Left cardiac atrium (tissue), 4 donors: ENCODE measurements at places on chromosomes 2 and 18. TPM values are rescaled to one million over a fixed set of nuclear protein-coding genes. Genes with fewer than 3 reads are reported as not detected.
A peak's percentile ranks its signal among the peaks of the same experiment; 100 is the strongest.

GRCh38 chr18:41814651-41815050 is 140.4 kb upstream of the PIK3C3 start:
- no peak for DNase-seq

GRCh38 chr2:216829533-216829932 is 30.3 kb downstream of the TNP1 start:
- peak; percentile 89 for DNase-seq

DNA sequence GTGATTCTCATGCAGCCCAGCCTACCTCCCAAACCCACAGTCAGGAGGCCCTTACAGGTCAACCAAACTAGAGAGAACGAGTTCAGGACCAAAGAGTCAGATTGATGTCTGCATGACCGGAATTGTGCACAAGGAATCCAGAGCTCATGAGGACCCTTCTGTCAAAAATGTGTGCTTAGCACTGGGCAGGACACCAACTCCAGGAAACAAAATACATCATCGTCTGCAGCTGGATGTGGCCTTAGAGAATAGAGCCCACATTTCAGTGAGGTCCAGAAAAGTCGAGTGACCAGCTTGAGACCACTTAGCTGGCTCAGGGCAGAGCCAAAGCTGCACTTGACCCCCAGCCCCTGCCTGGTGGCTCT is 3.2 kb downstream of the TNS1 start:
- DNase-seq, result no peak

DNA sequence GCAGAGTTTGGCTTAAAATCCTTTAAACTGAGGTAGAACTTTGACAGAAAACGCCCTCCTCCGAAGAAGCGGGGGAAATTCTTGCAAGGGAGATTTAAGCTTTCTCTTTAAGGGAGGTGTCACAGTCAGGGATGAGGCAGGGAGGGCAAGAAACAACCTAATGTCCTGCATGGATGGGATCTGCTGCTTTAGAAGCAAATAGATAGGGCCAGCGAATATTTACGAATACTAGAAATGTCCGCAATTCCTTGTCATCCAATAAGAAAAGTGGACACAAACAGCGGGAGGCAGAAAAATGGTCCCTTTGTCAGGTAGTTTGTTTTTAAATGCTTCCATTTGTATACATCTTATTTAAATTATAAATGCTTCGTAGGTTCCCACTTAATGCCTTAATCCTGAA is 12.0 kb downstream of the MEIS1 start:
- DNase-seq, result no peak

DNA sequence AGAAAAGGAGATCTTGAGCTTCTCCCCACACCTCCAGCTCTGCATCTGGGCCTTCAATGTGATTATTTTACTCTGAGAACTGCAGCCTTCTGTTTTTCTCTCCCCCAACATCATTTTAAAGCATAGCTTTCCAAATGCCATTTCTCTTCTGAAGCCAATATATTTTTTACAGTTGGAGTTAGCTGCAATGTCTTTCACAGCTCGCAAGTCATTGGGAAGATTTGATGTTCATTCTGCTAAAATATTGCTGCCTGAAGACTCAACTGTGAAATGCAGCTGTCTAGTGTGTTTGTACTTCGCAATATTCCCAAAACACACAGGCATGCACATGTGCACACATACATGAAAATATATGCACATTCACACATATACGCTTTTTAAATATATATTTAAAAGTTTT is 295.3 kb downstream of the LRRTM1 start:
- no peak for DNase-seq

- DNase-seq, result no peak
These were observed 88.5 kb downstream of the ICA1L start for GRCh38 chr2:202782940-202783558.

DNA sequence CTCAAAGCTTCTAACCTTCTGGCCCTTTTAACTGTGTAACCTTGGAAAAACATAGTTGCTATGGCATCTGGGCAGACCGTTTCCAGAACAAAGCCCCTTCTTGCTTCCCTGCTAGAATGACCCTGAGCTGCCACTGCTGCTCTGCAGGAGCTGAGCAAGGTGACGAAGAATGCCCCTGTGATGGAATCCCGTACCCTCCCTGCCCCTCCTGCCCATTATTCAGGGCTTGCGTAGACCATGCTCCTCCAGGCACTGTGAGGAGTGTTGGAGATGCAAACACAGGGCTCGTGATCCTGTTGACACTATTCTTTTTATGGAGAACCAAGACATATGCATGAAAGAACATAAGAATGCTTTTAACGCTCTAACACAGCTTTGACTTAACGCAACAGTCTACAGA is 191.1 kb downstream of the CDH2 start:
- no peak for DNase-seq

- DNase-seq, result no peak
These were observed 509.5 kb downstream of the PARD3B start for GRCh38 chr2:205054789-205055188.

DNA sequence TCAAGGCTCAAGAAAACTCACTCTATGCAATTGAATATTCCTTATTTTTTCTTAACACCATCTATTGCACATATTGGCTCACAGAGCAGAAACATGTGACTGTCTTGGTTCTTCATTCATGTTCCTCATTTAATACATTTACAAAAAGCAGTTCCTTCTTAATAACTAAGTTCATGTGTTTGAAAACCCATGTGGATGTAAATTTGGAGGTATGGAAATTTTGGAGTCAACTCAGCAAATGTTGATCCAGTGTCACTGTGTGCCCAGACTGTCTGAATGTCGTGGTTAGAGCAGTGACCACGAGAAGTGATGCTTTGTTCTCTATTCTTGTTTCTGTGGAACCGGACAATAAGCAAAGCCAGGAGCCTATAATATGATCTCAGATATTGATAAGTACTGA is 299.1 kb downstream of the SETBP1 start:
- DNase-seq, result no peak

GRCh38 chr2:7633566-7634153 is 716.4 kb downstream of the RNF144A start:
- DNase-seq, result no peak

DNA sequence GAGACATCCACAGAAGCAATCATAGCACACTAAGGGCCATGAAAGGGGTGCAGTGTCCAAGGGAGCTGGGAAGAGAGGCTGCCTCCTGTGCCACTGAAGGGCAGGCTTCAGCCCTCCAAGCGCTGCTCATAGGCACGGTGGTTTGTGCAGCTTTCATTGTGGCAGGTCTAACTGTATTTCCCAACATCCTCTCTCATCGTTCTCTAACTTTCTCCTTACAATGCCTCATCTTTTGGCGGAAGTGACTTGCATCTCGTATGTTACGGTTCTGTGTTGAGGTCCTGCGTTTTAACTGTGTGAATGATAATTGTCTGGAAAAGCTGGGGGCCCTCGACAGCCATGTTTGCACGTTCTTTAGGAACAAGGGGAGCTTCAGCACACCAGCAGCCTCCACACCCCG is 213.9 kb downstream of the GBX2 start:
- no peak for DNase-seq

GRCh38 chr2:163527381-163527780 is 208.4 kb downstream of the FIGN start:
- no peak for DNase-seq

DNA sequence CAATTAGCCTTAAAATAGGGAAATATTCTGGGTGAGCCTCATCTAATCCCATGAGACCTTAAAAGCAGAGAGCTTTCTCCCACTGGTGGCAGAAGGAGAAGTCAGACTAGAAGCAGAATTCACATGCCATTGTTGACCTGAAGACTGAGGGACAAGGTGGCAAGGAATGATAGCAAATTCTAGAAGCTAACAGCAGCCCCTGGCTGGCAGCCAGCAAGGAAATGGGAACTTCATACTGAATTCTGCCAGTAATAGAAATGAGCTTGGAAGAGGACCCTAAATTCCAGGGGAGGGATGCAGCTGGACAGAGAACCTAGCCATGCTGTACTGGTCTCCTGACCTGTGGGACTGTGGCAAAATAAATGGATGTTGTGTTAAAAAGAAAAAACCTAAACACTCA is 19.5 kb downstream of the B3GNT7 start:
- DNase-seq, result no peak

DNA sequence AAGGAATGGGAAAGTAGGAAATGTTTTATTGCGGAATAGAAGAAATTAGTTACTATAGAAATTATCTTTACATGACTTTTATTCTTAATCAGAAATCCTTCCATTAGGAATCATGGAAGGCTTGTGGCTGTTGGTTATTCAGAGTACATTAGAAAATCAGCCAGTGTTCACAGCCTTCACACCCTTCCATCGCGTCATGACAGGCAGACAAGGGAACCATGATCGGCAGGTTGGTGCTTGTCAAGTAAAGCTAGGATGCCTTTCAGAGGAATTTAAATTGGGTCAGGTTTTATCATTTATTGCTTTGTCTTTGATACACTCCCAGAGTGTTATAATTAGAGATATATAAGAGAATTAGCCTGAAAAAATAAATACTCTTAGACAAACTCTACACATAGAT is 400.6 kb downstream of the THSD7B start:
- no peak for DNase-seq

GRCh38 chr18:51068105-51068504 is 38.1 kb downstream of the SMAD4 start:
- DNase-seq, result no peak

DNA sequence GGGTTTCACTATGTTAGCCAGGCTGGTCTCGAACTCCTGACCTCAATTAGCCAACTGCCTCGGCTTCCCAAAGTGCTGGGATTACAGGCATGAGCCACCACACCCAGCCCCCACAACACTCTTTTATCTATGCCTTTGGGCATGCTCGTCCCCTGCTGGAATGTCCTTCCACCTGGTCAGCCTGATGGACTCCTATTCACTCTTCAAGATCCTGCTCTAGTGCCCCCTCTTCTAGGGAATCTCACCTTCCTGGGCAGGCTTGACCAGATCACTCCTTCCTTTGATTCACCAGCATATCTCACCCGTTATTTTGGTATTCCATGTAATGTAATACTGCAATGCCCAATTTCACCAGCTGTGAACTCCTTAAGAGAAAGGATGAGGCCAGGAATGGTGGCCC is 13.9 kb upstream of the SLC66A3 start:
- DNase-seq, result no peak

GRCh38 chr18:3250237-3251107 is 2.9 kb downstream of the MYL12A start:
- no peak for DNase-seq

- peak; percentile 74 for DNase-seq
These were observed 114.7 kb downstream of the FAM210A start for GRCh38 chr18:13611601-13612195.

Gene UPP2
- total RNA-seq, result not detected

Gene MSTN
- 0.10 TPM for total RNA-seq

Gene SCN2A
- 0.56 TPM for total RNA-seq

Gene ALLC
- not detected for total RNA-seq

Gene ZAP70
- total RNA-seq, result 2.6 TPM

Gene SCG2
- 0.41 TPM for total RNA-seq

Gene ID2
- 47.5 TPM for total RNA-seq

Gene ELOA2
- total RNA-seq, result not detected
